ENCODE measurements at places on chromosomes 3 and 15.

DNA sequence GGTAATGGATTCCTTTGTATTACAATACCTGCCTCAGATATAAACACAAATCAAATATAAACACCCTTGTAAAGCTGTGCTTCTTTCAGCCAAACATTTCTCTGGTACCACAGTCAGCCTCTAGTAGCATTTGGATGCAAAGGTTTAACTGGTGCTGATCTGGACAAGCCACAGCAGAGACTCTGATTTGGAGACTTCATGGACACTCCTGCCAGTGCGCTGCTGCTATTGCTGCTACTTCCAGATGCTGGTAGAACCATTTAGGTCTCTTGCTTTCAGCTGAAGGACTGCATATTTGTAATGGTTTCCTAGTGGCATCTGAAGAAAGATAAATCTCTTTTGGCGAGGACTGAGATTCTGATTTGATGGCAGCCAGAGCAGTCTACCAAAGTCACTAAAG, 36.9 kb downstream of the NCK1 start:
- no peak for DNase-seq

- no peak for DNase-seq
Observed at GRCh38 chr3:193594946-193595689, 2.1 kb downstream of the OPA1 start.

DNA sequence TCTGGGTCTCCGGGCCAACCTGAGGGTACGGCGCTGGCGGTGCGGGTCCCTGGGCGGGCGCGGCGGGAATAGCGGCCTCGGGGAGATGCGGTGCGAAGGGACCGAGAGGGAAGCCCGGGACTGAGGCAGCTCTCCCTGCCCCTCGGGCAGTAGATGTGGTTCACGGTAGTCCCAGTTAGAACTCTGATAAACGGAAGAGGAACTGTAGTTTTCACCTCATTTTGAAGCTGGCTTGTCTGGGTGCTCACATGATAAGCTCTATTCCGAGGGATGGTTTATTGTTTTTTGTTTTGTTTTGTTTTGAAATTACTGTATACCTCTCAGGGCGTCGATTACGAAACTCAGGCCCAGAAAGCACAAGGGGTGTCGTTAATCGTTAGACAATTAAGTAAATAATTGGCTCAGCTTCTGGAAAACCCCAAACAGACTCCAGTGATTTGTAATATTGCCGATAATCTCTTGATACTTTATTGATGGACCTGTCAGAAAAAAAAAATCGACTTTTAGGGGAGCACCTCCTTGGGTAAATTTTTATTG, 413 bp downstream of the NUSAP1 start:
- no peak for DNase-seq

GRCh38 chr3:40262331-40262730, 47.2 kb upstream of the EIF1B start:
- DNase-seq: no peak

DNA sequence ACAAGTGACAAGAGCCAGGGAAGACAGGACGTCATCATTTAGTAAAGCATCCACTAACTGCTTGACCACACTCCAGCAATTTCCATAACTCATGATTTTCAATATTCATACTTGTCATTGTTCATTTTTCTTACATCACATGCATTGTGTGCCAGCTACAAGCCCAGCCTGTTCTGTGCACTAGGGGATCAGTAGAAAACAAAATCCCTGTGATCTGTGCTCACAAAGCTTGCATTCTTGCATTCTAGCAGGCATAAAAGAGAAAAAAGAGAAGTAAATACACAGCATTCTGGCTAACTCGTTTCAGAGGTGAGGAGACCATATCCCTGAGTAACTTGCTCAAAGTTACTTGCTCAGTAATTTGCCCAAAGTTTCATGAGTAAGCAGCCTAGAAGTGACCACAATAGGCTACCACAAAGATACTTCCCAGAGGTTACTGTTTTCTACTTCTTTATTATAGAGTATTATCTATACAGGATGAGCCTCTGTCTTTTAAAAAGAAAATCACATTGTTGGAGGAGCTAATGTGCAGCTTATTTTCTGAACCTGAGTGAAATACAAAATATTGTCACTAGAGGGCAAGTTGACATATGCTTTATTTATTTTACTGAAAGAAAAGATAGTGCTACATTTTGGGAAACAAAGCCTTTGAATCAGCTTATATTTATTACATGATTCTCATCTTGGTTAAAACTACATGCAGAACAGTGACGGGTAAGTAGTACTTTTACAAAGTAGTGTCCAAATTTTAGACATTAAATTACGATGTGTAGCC, 701.4 kb upstream of the LMCD1 start:
- no peak for DNase-seq

- peak; percentile 20 for DNase-seq
Observed at GRCh38 chr15:72532991-72533601, 59.0 kb downstream of the ARIH1 start.

- DNase-seq: no peak
Observed at GRCh38 chr15:53506370-53506769, 253.1 kb downstream of the WDR72 start.

DNA sequence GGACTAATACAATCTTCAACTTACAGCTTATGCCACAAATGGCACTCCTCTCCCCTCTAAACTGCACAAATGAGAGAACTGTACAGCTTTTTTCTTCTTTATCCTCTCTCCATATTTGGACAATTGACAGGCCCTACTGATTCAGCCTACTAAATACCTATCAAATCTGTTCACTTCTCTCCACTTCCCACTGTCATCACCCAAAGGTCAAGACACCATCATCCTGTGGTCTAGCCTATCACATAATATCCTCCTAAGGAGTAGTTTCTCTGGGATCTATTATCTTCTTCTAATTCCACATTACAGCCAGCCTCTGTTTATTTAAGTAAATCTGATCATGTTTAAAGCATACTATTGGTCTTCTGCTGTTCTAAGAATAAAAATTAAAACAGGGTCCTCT, 33.0 kb upstream of the SLC12A8 start:
- no peak for DNase-seq

DNA sequence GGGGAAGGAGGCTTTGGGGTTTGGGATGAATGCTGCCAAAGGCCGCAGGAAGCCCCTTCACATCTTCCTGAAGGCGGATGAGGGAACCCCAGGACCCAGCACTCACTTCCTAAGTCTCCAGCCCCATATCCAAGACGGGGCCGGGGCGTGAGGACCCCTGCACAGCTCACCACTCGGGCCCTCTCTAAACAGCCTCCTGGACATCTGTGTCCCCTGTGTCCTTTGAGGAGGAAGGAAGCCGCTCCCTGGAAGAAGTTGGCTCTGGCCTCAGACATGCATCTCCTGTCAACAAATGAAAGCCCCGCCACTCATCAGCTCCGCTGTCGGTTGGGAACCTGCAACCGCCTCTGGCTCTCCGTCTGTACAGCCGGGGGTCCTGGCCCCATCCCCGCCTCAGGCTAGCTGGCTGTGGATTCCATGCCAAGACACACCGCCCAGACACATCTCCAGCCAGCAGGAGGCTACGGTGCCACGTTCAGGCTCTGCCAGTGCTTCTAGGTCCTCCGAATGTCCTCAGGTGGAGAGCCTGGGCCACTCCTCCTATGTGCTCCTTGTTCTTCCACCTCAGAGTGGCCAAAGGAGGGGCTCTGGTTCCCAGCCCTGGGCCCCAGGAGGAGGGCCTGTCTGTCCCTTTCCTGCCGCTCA, 140.0 kb upstream of the MEF2A start:
- DNase-seq: peak; percentile 7

GRCh38 chr15:74955796-74956647, 550 bp downstream of the RPP25 start:
- DNase-seq: no peak

DNA sequence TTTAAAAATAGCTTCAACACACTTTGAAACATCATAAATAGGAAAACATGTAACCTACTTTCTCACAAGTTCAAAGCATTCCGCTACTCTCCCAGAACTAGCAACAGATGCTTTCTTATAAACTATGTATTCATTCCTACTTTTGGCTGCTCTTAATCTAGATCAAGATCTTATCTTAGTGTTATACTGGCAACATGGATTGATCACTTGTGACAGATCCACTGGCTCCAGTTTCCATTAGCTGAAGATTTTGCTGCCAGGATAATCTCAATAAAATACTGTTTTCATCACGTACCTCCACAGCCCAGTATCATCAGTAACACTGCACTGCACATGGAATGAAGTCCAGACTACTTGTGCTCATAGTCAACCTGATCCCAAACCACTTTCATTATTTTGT, 491.7 kb upstream of the AGTR1 start:
- no peak for DNase-seq

DNA sequence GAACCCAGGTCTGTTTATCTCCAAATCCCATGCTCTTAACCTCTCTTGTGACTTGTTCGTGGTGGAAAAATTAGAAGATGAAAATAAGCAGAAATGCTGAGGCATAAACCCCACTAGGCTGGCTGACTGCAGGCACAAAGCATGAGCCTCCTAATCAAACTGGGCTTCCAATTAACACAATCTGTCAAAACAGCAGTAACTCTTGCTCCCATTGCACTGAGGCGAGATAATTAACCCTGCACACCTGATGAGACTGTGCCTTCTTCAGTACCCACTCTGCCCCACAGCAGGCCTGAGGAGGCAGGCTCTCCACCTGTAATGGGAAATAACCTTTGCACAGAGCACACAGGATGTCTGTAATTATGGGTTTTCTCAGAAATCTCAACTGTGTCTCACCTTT, 284.4 kb upstream of the WNT5A start:
- DNase-seq: no peak

- no peak for DNase-seq
Observed at GRCh38 chr3:120224237-120224636, 60.8 kb downstream of the GPR156 start.

DNA sequence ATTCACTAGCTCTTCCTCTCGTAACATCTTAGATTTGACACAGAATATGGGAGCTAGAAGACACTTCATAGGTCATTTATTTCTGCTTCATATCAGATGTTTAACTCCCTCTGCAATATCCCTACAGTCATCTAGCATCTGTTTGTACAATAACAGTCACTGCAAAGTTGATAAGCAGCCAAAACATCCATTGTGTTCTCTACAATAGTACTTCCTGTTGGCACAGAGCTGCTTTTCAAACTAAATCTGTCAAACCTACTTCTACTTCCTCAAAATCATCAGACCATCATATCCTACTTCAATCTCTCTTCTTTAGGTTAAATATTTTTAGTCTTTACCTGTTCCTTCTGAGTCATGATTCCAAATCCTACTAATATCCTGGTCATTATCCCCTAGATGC, 233.2 kb downstream of the FGF12 start:
- DNase-seq: no peak

DNA sequence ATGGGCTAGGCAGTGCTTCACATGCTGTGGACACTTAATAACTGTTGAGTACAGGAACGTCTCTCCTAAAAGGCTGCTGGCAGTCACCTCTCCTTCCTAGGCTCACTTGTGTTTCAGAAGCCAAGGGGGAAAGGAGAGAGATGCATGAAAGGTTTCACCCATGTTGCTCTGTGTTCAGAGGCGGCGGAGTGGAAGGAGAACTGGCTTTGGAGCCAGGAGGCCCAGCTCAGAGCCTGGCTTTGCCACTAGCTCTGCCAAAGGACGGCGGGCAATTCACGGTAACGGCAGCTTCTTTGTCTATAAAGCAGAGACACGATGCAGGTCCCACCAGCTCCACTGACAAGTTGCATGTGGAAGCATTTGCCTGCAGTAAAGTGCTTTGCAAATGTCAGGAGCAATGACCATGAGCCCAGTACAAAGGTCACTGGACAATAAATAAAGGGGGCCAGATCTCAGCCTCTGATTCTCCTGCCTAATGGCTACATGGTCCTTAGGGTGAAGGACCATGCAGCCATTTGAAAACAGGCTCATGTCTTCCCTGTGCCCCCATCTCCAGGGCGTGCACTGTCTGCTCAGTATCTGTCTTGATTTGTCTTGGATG, 171.7 kb upstream of the TLE3 start:
- DNase-seq: no peak

DNA sequence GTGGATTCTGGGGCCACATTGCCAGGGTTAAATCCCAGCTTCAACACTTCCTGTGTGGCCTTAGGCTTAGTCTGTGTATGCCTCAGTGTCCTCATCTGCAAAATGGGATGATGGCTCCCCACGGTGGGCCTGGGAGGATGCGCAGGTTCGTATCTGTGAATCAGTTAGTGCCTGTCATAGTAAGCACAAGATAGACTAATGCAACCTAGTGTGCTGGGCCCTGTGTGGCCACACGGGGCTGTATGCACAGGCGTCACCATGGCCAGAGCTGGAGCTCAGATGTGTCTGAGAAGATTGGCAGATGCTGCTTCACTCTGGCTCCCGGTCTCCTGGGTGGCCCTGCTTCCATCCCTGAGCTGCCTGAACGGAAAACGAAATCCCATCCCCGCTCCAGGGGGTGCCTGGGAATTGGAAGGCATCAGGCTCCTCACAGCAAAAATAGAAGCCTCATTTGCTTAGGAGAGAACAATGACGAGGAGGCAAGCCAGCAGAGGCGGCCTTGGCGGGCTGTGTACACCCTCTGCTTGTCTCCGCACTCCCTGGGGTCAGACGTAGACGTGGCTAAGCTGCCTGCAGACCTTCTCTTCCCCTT, 103.6 kb downstream of the APBA2 start:
- peak; percentile 19 for DNase-seq

GRCh38 chr15:68518046-68518445, 60.7 kb upstream of the CORO2B start:
- DNase-seq: no peak

- DNase-seq: no peak
Observed at GRCh38 chr3:169430707-169431404, 232.7 kb downstream of the MECOM start.

DNA sequence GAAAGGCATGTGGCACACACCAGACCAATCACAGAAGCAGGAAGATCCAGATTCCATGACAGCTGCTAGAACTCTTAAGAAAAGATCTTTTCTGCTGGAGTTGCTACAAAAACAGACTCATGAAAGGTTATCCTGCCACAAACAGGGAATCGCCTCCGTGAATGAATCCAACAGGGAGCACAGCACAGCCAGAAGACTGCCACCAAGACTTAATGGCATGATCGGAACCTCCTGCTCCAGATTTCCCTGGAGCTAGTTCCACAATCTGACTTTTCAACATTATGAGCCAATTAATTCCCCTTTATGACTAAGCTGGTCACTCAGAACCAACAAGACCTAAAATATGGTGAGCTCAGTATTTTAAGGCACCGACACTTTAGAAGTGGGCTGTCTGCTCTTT, 232.5 kb downstream of the FOXP1 start:
- DNase-seq: no peak
